8988T (cell line): ENCODE measurements at places on chromosomes 16 and 17.
A peak's percentile ranks its signal among the peaks of the same experiment; 100 is the strongest.

GRCh38 chr17:70879401-70879800, 710.1 kb downstream of the KCNJ2 start:
- no peak for DNase-seq

GRCh38 chr16:48004141-48004695, 151.6 kb downstream of the ABCC12 start:
- no peak for DNase-seq

GRCh38 chr17:38579934-38580333, 25.8 kb downstream of the SRCIN1 start:
- peak; percentile 79 for DNase-seq

GRCh38 chr17:80453998-80454556, 22.3 kb downstream of the NPTX1 start:
- no peak for DNase-seq

GRCh38 chr17:35548208-35548810, 10.8 kb upstream of the SLFN12L start:
- no peak for DNase-seq

DNA sequence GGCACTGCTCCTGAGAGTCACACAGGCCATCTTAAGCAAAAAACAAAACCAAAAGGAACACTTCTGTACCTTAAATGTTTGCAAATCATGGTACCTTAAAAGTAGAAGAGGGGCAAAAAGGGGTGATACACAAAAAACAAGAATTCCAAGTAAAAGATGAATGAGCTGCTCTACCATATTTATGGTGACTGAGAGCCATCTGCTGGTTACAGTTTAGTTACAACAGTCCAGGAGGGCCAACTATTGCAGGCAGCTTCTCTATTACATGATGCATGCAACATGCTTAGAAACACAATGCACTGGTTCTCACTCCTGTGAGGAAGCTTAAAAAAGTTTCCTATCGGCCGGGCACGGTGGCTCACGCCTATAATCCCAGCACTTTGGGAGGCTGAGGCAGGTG, 53.5 kb downstream of the STX8 start:
- DNase-seq = no peak

- no peak for DNase-seq
Observed at GRCh38 chr16:51012396-51012795, 138.7 kb downstream of the SALL1 start.

DNA sequence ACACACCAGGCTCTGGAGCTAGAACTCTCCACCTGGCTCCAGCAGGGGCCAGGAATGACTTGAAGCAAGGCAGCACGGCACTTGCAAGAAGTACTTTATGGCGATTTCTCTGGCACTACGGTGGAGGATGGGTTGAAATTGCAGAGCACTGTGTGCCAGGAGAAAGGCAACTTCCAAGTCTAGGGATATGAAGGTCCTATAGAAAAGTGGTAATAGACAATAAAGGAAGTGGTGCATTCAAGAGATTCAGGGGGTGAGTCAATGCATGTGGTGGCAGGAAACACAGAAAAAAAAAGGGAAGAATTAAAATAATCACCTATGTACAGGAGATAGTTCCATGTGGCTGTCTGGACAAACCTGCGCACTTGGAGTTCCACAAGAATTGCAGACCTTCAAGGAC, 240.3 kb upstream of the DYNLRB2 start:
- no peak for DNase-seq
